Inflammatory macrophage (primary cell): ENCODE measurements at places on chromosomes 3 and 15.

DNA sequence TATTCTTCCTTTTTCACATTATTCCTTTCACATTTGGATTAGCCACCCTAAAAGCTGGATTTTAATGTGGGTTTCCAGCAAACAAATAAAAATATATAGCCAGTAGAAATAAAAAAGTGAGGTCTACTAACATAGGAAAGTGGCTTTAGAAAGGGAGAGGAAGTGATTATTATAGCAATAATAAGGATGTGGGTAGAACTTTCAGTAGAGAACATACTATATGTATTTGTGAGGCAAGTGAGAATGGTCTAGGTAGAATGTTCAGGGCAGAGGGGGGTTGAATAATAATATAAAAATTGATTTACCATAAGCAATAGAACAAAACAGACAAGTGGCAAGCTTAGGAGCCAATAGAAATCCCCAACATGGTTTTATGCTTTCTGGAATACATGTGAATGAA lies 88.6 kb downstream of the NR1I2 start:
- DNase-seq, result no peak

GRCh38 chr3:128464188-128464587 lies 2.5 kb downstream of the DNAJB8 start:
- DNase-seq, result no peak

- DNase-seq, result no peak
Observed at GRCh38 chr3:41726891-41727290, 235.0 kb downstream of the ULK4 start.

DNA sequence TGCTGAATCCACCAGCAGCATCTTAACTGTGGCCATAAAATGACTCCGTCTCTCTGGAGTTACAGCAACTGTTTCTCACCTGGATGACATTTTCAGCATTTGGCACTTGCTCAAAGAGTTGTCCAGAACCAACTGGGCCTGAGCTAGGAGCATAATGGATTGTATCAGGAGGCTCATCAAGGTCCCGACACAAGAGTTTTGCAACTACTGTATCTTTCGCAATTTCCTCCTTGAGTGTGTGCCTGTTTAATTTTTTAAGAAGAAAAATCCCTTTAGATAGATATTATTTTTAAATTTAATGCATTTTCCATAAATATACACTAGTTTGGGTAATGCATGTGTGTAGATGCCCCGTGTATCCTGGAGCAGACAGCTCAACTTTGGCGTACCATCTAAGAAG lies 44.3 kb upstream of the C3orf49 start:
- DNase-seq, result peak; percentile 43

DNA sequence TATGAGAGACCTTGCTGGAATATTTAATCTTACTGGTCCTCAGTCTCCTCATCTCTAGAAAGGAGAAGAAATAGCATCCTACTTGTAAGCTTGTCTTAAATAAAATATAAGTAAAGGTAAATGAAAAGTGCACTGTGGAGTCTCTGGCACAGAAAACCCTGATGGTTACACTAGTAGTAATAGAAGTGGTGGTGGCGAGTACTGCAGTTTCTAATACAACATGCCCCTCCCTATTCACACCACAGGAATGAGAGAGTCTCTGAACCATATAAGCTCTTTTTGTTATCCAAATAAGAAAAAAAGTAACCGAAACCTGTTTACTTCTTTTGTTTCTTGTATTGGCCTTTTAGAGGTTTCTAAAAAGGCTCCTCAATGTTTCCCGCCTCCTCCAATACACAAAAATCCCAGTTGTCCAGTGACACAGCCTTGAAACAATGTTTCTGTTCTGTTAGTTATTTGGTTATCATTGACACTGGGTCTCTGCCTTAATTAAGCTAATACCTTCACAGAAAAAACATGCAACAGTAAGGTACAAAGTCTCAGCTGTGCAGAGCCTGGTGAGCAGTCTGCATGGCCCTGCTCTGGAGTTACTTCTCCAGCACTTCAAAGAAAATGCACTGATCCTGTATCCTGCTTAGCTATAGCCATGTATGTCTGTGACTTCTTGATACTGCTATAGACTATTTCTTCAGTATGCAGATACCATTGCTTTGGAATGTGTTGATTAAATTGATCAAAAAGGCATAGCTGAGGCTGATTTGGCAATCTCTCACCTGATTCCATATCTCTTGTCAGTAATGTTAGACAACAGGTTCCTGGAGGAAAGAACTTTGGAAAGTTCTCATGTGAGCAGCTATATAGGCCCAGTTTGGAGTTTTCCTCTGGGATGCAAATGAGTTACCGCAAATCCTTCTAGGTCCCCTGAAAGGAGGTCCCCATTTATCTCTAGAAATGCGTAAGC lies 315.6 kb upstream of the IL12A start:
- DNase-seq, result no peak

GRCh38 chr3:140341203-140341602 lies 336.7 kb upstream of the TRIM42 start:
- DNase-seq, result no peak

DNA sequence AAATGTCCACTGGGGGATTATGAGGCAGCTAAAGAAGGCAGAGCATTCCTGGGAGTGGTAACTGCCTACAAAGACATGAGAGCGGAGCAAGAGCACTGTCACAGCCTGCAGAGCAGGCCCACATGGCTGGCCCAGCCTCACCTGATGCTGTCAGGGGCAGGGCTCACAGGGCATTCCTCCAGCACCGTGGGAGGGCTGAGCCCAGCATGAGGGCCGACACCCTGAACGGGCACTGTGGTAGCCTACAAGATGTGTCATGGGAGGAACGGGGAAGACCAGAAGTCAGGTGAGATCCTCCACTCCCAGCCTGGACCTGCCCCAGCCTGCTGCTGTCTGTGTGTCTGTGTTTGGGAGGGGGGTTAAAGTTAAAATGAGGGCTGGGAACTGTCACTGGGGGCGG lies 30.1 kb downstream of the CCDC12 start:
- DNase-seq, result no peak

- DNase-seq, result peak; percentile 39
Observed at GRCh38 chr15:48472756-48473155, 141.5 kb downstream of the DUT start.

DNA sequence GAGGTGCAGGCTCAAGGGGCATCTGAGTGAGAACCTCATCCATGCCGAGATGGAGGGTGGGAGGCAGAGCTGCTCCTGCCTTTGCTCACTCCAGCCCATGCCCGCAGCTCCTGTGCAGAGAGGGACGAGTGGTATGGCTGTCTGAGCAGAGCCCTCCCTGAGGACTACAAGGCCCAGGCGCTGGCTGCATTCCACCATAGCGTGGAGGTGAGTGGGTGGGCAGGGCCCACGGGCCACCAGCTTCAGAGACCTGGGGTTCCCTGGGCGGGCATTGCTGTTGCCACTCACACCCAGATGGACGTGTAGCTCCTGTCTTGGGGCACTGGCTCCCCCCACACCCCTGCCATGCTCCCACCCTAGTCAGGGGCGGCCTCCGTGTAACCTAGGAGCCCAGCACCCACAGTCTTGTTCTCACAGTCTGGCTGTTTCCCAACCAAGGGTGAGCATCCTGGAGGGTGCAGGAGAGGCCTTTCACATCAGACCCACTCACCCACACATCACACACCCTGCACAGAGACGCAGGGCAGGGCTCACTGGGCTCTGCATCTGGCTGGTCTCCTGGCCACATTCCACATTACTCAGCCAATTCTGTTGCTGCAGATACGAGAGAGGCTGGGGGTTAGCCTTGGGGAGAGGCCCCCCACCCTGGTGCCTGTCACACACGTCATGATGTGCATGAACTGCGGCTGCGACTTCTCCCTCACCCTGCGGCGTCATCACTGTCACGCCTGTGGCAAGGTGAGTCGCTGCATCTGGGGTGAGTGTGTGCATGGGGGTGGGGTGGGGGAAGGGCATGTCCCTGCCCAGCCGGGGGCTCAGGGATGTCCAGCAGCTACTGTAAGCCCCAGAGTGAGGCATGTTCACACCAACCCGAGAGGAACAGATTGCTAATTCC lies 25.3 kb upstream of the NR2C2 start:
- DNase-seq, result no peak

DNA sequence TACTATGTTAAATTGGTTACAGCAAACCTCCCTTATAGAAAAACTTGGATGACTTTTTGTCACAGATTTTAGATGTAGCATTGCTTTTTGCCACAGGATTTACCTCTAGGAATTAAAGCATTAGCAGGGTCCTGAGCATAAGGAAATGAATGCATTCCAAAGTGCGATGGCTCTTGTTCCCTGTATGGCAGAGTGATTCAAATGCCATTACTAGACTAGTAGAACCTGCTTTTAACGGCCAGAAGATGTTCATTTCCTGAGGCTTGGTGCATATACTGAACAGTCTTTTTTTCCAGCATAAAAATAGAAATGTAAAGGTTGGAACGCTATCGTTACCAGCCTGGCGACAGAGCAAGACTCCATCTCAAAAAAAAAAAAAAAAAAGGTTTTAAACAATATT lies 59.4 kb downstream of the WNT5A start:
- DNase-seq, result no peak

- DNase-seq, result no peak
Observed at GRCh38 chr3:176935194-176935888, 261.9 kb downstream of the TBL1XR1 start.

DNA sequence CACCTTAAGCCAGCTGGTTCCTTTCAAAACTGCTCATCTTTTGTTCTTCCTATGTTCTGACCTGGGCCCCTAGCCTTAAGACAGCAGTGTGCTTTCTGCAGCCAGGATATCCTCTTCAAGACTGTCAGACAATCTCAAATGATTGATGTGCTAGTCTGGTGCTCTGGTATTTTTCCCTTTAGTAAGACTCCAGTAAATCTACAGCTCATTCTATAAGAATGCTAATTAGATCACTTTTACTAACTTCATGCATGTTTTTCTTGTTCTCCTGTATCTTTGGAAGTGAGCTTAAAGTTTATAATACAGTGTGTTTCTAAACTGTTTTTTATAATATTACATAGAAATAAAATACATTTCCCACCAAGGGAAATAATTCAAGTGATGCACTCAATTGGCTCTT lies 220.9 kb upstream of the NANOGP8 start:
- no peak for DNase-seq

DNA sequence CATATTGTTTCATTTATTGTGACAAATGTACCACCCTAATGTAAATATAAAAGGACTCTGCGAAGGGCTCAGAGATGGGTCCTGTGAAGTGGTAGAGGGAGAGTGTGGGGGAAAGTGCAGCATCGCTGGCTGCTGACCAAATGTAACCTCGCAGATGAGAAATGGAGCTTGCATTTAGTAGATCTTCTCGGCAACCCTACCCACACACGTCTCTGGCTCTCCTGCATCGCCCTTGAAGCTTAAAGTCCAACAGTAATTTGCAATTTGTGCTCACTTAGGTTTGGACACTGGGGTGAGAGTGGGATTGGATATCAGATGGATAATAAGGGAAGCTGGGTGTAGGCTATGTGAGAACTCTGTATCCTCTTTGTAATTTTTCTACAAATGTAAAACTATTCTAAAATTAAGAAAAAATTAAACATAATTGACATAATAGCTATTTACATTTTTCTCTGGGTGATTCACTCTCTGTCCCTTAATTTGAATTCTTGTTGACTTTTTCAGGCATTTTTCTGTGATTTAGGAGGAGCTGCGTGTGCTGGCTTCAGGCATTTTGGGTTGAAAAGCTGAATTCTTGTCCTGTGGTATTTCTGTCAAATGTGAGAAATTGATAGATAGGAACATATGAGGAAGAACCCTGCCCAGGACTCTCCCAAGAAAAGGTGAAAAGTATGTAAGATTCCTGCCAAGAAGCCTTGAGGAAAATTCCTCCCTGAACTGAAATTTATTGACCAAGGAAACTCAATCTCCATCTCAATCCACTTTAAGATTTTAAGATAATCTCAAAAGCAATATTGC lies 524.7 kb upstream of the MCTP2 start:
- no peak for DNase-seq

GRCh38 chr15:55742927-55743728 lies at the start of gene PRTG:
PRTG (minus strand) TSS chr15:55743152; CDS start chr15:55742931, 221 bp downstream.
- peak; percentile 1 for DNase-seq

DNA sequence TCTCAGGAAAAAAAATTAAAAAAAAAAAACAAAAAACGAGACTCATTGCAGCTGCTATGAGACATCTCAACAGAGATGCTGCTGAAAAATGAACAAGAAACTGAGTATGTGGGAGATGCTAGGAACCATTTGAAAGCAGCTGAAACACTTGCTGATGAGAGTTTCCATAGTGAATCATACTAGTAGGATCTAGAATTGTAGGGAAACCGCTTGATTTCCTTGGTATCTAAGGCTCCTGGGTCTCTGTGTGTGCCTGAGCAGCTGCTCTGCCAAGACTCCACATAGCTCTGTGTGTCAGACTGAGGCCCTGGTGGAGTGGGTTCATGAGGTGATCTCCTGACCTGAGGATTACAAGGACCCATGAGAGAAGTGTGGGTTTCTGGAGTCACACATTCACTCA lies 313.4 kb upstream of the NECTIN3 start:
- DNase-seq, result no peak

DNA sequence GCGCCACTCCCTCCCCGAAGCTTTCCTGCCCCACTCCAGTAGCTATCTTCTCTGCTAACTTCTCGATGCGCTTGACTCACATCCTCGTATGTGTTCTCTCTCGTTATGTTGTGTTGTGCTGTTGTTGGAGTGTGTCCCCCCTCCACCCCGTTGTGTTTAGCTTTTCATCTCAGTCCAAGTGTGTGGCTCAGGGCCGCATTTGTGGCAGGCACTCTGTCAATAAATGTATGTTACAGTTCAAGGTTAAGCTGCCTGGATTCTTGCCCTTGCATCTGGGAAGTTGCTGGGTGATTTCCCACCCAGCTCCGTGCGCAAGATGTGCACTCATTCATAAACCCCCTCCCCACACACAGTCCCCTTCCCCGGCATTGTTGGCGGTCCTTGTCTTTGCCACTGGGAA lies 71.9 kb downstream of the PGPEP1L start:
- DNase-seq, result no peak

DNA sequence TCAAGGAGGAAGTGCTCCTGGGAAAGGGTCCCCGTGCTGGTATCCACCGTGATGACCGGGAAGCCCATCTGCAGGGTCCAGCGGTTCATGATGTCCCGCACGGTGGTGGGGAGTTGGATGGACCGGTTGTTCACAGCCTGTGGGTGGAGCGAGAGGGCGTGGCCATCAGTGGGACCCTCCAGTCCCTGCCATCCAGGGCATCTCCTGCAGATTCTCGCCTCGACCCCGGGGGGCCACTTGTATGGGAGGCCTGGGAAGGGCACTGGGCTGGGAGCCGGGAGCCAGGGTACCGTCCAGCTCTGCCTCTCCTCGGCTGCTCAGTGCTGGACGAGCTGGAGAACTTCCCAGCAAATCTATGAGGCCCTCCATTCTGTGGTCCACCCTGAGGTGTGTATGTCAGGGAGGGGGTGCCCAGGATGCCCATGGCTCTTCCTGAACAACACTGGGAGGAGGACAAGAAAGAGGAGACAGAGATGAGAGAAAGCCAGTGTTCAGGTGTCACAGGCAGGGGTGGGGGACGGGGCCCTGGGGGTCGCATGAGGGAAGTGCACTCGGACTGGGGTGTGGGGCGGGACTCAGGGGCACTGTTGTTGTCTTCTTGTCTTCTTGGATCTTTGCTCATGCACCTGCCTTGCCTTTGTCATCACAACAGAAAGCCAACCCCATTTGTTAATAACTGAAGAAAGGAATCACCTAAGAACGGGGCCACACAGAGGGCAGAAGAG lies 13.0 kb downstream of the ANPEP start:
- DNase-seq, result no peak
